ENCODE measurements at places on chromosomes 6 and 20.

DNA sequence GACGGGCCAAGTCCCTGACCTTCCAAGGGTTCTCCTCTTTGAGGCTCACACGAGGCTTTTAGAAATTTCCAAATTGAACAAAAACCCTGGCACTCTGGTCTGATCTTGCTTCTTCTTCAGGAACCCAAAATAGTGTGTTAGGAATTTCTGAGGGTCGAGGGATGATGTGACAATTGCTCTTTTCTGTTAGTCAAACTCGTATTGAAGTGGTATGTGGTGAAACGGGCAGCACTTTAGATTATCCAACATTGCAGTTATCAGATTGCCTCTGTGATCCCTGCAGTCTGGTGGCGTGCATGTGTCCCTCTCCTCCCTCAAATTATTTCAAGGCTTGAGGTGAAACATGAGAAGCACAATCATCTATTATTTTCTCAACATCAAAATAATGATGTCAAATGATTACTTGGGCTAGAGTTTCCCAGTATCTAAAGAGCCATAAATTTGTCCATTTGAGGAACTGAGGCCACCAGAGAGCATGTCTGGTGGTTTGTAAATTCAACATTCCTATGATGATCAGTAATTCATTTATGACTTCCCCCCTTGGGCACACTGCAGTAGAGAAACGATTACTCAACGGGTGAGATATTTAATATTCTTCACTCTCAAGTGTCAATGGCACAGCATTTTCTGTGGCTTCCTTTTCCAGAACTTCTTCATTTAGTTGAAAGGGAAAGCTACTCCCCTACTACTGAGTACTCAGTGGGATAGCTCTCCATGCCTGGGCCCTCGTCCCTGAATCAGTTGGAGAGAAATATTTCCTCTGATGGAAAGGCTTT is 308.6 kb upstream of the MAP3K7 start:
- no peak for DNase-seq

DNA sequence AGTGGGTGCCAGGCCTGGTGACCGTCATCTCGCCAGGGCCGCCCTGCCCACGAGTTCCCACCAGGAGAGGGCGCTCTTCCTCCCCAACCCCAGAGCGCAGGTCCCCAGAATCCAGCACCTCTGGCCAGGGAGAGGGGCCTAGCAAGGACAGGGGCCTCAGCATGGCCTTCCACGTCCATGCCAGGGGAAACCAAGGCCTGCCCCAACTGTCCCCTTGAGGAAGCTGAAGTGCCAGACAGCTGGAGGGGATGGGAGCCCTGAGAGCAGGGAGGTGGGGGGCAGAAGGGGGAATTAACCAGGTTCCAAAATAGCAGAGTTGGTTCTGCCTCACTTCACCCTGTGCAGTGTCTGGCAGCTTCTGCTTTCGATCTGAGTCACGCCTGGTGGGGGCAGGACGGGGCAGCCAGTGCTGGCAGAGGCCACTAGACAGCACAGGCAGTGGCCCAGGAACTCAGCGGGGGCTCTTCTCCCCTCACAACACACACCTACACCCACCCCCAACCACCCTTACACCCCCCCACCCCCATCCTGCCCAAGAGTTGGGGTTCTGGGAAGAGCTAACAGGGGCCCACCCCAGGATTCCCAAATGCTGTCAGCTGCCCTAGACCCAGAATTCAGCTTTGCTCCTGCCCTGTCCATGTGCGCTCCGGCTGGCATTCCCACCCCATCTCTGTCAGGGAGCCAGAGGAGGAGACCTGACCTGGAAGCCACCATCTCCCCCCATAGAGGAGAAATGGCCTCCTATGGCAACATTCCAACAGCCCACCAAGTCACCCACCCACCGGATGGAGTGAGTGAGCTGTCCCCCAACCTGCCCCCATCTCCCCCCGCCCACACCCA is 29.2 kb downstream of the TFEB start:
- no peak for DNase-seq

- no peak for DNase-seq
Observed at GRCh38 chr6:51934098-51934497, 153.3 kb downstream of the PKHD1 start.

DNA sequence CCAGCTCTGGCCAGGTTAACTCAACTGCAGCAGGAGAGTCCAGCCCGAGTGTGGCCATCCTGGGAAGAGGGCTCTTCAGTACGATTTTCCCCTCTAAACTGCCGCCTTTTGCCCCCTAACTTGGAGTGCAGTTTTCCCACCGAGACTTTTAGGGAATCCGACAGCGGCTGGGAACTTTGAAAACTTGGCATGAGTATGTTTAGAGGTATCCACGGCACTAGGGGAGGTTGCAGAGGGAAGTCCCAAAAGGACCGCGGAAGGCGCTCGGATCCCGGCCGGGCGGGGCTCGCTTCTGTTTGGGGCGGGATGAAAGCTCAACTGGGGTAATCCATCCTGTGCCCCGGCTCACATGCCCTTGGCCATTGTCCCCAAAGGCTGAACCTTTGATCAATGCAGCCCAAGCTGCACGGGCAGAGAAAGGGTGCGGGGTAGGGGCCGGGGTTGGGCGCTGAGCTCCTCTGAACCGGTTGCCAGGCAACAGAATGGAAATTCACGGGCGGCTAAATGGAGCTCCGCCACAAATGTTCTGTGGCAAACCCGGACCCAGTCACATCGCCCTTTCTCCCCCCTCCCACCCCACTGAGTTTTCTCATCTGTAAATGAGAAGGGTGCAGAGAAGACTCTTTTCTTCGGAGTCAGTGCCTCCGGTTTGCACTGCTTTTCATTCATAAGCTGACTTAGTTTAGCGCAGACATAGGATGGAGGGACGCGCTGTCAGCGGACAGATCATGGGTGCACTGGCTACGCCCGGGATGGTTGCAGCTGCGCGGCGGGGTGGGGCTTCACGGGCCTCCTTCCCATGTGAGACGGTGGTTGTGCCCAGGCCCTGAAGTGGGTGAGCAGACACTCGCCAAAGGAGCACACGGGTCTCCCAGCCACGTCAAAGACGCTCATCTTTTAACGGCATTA is 2.3 kb downstream of the BMP6 start:
- DNase-seq = no peak

DNA sequence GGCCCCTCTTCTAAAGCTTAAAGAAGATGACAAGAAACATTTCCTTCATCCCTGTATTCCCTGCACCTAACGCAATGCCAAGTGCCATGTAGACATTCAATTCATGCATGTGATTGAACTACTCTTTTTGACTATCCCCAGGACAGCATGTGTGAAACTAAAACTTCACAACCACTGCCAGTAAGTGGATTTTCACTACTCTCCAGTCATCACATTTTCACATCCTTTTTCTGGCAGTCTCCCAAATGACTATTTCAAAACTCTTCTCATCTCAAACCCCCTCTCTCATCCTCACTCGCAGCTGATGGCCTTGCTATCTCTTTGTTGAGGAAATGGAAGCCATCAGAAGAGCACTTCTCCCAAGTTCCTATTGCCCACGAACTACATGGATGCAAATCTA is 122.6 kb downstream of the OPRM1 start:
- DNase-seq = no peak

- no peak for DNase-seq
Observed at GRCh38 chr6:75550544-75551167, 51.0 kb upstream of the SENP6 start.

DNA sequence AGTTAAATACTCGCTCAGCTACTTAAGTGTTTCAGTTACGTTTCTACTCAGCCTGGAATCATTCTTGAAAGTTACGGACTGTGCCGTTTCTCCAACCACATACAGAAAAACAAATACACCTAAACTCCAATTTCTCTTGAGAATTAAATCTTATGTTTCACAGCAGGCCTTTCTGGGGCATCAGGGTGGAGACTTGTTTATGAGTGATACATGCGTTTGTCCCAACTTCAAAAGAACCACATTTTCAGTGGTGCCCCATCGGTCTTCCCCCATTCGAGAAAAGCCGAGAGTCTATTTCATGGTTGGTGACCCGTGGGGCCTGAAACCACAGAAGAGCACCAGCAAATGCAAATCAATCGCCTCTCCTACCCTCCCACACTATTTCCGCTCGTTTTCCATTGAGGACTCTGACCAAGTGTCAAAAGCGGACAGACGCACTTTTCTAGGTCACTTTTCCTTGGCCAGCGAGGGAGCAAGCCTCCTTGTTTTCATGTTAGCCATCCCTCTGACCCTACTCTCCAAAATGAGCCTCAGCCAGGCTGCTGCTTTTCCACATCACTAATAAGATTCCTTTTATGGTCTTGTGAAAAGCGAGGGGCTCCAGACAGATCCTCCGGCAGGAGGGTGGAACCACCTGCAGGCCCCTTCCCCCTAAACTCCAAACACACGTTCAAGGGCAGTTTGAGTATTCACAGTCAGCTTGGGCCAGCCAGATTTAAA is 3.1 kb downstream of the JAG1 start:
- no peak for DNase-seq

DNA sequence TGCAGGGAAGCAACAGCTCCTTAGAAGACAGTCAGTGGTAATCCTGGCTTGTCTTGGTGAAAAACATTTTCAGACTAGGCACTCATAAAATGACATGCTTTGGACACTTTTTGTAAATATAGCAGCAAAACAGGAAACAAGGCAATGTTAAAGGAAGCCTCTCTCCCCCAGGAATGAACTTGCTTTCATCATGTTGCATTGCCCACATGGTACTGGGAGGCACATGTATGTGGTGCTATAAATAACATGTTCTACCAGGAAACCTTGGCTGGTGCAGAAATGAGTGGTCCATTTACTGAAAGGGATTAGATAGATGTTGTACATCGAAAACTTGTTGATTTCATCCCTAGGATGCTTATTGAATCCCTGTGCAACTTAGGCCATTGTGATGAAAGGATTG is 121.4 kb upstream of the RREB1 start:
- DNase-seq = no peak

DNA sequence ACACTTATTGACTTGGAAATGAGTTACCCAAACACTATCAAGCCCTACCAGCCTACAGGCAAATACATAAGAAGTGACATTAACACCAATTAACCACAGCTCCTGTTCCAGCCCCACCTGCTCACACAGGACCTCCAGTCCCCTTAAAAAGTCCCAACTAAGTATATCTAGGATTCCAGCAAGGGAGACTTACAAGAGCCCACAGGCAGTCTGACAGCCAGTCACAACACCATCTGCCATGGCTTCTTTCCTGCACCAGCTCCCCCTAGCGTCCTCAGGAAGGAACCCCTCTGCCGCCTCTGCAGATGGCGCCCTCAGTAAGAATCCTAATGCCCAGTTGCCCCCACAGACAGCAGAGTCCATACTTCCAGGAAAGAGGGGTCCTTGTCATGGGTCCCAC is 122.1 kb downstream of the HIVEP2 start:
- no peak for DNase-seq

DNA sequence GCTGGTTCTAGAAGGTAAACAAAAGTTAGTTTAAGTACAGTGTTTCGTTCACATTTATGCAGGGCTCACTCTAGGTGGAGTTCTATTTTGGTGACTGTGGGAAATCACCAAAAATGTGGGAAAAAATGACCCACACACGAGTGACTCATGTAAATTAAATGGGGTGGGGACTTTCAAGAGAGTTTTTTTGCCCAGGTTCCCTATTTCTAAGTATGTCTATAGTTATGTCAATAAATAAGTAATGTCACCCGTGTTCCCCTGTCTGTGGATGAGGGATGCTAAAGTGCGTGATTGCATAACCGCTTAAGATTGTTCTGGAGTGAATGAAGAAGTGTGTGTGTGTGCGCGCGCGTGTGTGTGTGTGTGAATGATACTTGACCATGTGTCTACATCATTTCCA is 69.1 kb downstream of the MYB start:
- DNase-seq = no peak

- peak; percentile 22 for DNase-seq
Observed at GRCh38 chr6:16414205-16414604, 175.8 kb downstream of the GMPR start.

DNA sequence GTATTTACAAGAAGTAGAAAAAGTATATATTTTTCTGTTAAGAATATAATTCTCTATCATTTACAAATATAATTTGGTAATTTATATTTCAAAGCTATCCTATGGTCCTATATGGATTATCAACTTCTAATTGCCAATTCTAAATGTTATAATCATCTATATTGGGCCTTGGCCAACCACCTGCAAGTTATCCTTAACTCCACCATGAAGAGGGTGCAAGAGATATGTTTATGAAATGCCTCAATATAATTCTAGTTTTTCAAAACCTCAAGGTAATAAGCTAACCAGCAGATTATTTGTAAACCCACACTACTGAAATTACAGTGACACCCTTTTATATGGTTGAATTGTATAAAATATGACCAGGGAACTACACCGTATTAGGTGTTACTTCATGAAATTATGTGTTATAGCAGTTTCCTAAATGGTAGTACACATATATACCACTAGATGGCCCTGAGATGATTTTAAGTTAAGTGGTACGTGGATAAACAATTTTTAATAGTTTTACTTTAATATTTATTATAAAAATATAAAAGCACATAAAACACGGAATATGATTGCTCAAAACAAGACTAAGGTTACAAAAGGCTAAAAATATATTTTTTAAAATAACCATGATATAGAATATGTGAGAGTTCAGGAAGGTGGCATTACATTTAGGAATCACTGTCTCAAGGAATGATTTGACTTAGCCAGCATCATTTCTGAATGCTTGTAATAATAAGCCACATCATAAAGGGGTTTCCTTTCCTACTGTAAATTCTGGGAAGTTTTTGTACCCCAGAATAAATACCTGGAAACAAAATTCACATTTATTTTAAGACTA is 9.8 kb upstream of the PNISR start:
- no peak for DNase-seq

- DNase-seq = no peak
Observed at GRCh38 chr6:147194652-147195411, 9.4 kb upstream of the STXBP5 start.

DNA sequence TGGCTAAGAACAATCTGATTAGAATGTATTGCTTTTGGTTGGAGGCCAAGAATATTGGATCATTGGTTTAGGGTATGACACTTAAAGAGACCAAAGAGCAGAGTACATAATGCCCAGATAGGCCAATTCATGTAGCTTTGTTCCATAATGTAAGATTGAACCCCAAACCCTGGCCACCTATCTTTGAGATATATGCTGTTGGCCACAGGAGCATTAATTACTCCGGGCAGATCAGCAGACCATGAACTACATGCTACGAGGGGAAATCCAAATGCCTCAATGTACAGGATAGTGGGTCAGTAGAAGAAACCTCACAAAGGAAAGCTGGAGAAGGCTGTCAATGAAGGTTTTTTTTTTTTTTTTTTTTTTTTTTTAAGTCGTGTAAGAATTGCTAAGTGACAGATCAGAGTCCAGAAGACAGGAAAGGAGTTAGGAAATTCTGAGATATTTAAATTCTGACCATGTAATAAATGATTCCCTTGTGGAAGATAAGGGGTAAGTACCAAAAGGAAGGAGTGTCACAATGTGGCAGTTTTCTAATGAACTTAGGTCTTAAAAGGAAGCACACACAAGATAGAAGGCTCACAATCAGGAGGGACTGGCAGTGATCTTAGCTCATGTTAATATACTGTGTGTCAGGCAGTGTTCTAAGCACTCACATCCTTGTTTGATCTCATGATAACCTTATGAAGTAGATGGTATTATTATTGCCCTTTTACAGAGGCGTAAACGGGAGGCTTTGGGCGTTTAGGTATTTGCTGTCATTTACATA is 61.4 kb downstream of the CARMIL1 start:
- no peak for DNase-seq

Data from T follicular helper cell (primary cell).